ENCODE measurements at places on chromosomes 2 and 18.

DNA sequence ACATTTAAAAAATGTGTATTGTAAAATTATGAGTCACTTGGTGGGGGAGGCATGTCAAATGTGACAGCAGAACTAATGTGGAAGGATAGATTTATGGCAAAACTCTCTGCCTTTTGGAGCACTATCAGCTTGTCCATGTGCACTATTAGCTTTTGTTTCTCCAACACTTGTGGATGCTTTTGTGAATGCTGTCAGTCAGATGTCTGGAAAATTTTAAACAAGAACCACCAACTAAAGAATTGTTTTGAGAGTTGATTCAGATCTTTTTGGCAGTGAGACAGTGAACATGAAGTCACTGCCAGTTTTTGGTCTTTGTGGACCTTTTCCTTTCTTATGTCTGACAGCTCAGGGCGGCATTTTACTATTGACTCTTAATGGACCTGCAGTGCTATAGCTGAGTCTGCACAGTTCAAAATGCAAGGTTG, 72.4 kb downstream of the KIAA1328 start:
- DNase-seq: no peak

GRCh38 chr18:31192086-31192776, 29.6 kb upstream of the DSC1 start:
- DNase-seq: no peak

DNA sequence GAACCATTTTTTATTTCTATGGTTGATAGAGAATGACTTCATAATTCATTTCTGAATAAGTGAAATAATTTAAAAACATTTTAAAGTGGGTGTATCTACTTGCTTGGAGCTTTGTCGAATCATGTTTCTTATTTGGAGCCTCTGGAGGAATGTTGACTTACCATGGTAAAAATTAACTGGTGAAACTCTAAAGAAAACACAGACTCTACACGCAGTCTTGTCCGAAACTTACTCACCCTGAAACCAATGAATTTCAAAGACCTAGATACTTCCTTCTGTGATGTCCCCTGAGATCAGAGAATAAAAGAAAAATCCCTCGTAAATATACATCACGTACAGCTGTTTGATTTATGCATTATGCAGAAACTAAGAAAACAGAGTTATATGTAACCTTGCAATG, 665.2 kb upstream of the NRXN1 start:
- DNase-seq: no peak

- DNase-seq: no peak
Measured at GRCh38 chr2:105781274-105781978, 36.7 kb downstream of the NCK2 start.

GRCh38 chr2:108605947-108606346, 71.7 kb downstream of the LIMS1 start:
- DNase-seq: no peak

GRCh38 chr2:12816379-12817306, 99.9 kb downstream of the TRIB2 start:
- no peak for DNase-seq

DNA sequence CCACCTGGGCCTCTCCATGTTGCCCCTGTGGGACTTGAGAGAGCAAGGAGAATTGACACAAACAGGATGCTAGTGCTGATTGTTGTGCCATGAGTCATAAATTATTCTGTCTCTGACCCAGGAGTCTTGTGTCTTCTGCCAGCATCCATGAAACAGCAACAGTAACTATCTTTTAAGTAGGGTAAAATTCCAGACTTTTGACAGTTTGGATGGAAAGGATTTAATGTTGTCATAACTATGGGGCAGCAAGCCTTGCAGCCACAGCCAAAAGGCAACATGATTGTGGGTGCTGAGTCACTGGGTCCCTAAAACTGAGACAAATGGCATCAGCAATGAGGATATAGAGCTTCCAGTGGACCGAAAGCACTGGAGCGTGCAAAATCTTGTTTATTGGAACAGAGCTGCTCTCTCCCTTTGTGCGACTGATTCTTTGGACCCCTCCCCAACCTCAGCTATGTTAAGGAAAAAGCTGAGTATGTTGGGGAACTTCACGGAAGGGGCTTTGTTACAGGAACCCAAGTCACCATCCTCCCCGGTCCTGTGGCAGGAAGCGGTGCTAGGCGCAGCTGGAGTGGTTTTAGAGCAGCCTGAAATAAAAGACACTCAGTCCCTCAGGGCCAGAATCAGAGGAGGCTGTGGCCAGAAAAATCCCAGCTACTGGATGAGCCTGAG, 9.6 kb upstream of the ITPRIPL1 start:
- no peak for DNase-seq

DNA sequence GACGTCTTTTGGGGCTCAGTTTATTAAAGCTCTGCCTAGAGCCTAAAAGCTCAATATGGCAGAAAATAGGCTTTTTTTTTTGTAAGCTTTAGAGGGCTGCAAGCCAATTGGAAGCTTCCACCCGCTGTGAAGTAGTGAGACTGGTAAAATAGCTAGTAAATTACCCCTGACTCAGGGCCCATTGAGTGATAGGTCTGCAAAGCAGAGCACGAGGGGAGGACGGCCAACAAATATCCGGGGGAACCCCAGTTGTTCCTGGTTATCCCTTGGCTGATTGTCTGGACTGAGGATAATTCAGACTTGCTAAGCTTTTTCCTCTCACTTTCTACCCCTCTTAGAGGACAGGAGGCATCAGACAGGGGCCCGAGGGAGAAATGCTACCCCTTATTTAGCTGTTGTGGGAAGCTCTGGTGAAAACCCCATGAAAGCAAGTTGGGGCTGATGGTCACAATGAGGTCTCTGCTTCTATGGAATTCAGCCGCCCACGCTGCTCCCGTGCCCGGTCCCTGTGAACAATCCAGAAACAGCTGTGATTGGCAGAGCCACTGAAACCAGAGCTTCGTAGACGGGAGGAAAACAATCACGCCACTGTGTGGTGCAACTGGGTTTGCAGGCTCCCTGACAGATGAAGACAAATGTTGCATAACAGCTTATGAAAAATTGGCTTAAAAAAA, 141.9 kb upstream of the LGALSL start:
- DNase-seq: peak; percentile 94

GRCh38 chr18:29157905-29158304, 981.0 kb upstream of the CDH2 start:
- no peak for DNase-seq

DNA sequence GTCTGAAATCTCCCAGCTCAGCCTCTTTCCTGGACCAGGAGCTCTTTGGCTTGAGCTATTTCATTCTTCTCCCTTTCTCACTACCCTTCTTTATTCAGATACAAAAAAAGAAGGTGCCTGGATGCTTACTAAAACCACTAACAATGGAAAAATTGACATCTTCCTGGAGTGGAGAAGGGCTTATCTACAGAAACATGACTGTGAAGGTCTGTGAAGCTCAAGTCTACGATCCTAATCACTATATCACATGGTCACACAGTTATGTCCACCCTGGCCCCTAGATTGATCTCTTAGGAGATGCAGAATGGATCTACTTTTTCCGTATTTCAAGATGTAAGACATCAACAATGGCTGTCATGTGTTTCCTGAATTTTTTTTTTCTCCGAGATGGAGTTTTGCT, 5.7 kb upstream of the KRCC1 start:
- DNase-seq: no peak

- DNase-seq: no peak
Measured at GRCh38 chr2:230589025-230589424, 123.6 kb upstream of the CAB39 start.

GRCh38 chr2:8036366-8036765, 645.5 kb upstream of the ID2 start:
- DNase-seq: no peak

GRCh38 chr2:168744844-168745243, 57.6 kb upstream of the NOSTRIN start:
- DNase-seq: no peak

GRCh38 chr2:50347358-50348044, 684.4 kb downstream of the NRXN1 start:
- DNase-seq: no peak

GRCh38 chr18:32688821-32689220, 84.0 kb downstream of the KLHL14 start:
- DNase-seq: no peak

- no peak for DNase-seq
Measured at GRCh38 chr18:71598374-71598773, 945.8 kb downstream of the CBLN2 start.

DNA sequence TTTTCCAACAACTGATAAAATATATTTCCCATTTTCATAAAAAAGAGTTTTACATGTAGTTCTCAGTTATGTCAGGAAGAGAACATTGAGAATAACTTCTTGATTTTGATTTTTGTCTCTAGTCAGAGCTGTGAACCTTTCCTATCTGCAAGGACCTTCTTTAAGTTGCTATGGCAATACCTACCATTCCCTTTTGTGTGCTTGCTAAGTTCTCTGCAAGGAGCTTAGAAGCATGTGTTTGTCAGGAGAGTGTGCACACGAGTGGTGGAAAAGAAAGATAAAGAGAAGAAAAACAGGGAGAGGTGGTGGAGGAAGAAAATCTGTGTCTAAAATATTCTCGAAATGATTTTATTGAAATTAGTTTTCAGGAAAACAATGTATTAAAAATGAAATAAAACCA, 140.3 kb upstream of the SLC8A1 start:
- peak; percentile 49 for DNase-seq

DNA sequence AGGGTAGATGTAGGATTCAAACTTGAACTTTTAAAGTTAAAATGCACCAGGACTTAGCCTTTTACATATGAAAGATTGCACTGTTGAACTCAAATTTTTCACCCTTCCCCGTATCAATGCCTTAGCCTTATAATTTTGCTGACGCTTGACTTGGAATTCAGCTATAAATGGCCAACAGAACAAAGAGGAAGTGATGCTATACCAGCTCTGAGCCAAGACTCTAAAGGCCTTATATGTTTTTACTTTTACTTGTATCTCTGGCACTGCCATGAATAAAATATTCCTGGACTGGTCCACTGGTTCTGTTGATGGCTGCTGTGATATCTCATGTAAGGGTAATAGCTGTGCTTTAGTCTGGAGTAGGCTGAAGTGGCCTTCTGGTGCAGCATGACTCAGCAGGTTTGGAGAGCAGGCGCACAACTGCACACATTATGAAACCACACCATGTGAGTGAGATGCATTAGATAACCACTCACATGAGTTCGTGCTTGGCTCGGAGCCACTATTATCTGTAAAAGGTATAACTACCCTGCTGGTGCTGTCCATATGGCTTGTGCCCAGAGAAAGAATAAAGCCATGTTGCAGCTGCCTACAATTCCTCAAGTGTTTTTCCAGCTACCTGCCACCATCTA, 8.4 kb upstream of the IER3IP1 start:
- peak; percentile 36 for DNase-seq

DNA sequence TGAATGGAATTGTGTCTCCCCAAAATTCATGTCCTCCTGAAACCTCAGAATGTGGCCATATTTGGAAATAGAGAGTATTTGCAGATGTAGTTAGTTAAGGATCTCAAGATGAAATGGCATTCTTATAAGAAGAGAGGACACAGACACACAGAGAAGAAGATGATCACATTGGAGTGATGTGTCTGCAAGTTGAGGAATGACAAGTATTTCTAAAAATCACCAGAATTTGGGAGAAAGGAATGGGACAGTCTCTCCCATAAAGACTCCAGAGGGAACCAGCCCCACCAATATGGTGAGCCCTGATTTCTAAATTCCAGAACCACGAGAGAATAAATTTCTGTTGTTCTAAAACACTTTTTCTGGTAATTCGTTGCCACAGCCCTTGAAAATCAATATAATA, 166.3 kb downstream of the C1D start:
- no peak for DNase-seq

GRCh38 chr2:120118018-120118417, 105.1 kb downstream of the EPB41L5 start:
- DNase-seq: no peak

Measured in SK-MEL-5 (cell line).